ENCODE measurements at places on chromosomes 3 and 15.

DNA sequence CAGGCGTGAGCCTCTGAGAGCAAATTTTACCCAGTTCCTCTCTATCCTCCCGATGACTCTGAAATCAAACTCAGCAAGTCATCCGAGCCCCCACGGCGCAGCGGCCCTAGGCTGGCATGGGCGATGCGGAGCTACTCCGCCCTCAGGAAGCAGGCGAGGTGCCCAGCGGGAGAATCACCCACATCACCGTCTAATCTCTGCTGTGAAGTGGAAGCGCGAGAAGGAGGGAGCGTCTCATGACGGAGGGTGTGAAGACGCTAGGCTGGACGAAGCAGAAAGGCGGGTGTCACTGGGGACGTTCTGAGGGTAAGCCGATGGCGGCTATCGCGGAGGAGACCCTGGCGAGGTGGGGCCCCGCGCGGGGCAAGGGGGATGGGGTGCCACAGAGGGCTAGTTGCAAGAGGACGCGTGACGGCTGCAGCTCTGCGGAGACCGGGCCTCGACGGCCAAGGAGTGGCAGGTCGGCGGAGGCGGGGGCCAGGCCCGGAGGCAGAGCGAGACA lies 9.1 kb upstream of the GNAI2 start:
- peak; percentile 45 for DNase-seq

DNA sequence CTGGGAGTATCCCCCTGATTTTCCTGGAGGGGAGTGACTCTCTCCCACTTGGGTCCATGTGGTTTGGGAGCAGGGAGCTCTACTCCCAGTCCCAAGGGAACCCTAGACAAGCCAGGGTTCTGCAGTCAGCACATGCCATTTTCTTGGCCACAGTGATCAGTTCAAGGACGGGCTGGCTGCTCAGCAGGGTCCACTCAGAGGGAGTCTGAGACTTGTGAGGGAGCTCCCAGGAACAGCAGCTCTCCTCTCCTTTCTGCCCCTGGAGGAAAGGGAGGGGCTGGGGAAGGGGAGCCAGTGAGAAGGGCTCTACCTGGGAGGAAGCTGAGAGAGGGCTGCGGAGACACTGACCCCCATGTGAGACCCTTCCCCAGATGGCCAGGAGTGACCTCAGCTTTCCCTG lies 29.1 kb upstream of the LMCD1 start:
- no peak for DNase-seq

GRCh38 chr3:13547591-13548371 lies 1.1 kb upstream of the FBLN2 start:
- DNase-seq = no peak

DNA sequence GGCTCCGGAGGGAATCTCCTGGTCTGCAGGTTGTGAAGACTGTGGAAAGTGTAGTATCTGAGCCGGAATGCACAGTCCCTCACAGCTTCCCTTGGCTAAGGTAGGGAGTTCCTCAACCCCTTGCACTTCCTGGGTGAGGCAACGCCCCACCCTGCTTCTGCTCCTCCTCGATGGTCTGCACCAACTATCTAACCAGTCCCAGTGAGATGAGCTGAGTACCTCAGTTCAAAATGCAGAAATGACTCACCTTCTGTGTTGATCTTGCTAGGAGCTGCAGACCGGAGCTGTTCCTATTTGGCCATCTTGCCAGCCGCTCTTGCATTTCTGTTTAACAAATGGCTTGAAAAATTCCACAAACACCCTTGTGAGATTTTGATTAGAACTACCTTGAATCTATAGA lies 156.1 kb downstream of the STXBP5L start:
- no peak for DNase-seq

DNA sequence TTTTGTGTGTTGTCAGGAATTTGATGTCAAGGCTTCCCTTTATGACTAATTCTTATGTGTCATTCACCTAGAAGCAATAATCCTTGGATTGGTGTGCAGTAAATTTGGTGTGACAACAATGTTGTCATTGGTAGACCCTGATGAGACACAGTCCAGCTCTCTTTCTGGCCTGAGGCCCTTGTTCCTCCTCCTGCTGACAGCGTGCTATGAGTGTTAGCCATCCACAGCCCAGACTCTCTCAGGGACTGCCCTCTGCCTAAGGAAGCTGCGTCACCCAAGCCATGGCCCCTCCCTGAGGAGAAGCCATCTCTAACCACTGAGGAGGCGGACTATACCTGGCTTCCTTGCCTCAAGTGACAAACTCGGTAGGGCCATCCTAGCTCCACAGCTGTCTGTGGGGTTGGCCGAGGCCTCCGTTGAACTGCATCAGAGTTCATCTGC lies 13.3 kb upstream of the TM4SF1 start:
- DNase-seq = no peak

Measured in activated naive CD4-positive, alpha-beta T cell (primary cell).